ENCODE measurements at places on chromosomes 11 and 22. TPM values are rescaled to one million over a fixed set of nuclear protein-coding genes. Genes with fewer than 3 reads are reported as not detected.

DNA sequence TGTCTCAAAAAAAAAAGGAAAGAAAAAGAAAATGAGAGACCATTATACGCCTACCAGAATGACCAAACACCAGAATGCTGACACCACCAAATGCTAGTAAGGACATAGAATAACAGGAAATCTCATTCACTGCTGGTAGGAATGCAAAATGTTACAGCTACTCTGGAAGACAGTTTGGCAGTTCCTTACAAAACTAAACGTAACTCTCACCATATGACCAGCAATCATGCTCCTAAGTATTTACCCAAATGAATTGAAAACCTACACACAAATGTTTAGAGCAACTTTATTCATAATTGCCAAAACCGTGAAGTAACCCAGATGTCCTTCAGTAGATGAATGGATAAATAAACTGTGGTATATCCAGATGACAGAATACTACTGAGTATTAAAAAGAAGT is 7.2 kb downstream of the CHKA start:
- DNase-seq: no peak
- no peak overlapping the region for H3K4me3 ChIP-seq
- no peaks in the 10 kb centered on the region for H3K36me3 ChIP-seq

BTG4 gene
- total RNA-seq: not detected

AHNAK gene
- total RNA-seq: 1,393 TPM

SYNGR1 gene
- total RNA-seq: 22.3 TPM

SPI1 gene
- total RNA-seq: 12.5 TPM

DRD4 gene
- 0.29 TPM for total RNA-seq

All from breast epithelium (tissue), 4 donors.